Right cardiac atrium (tissue), 5 donors: ENCODE measurements at places on chromosomes 6 and 20. TPM values are rescaled to one million over a fixed set of nuclear protein-coding genes. Genes with fewer than 3 reads are reported as not detected.

The COL11A2 gene
- total RNA-seq: 2.9 TPM

The GRM4 gene
- not detected for total RNA-seq

The SNAP25 gene
- total RNA-seq: 2.7 TPM

The BANF2 gene
- total RNA-seq: not detected
